ENCODE measurements at places on chromosomes 5 and 9. TPM values are rescaled to one million over a fixed set of nuclear protein-coding genes. Genes with fewer than 3 reads are reported as not detected.

- no peak for DNase-seq
These were observed 3.0 kb downstream of the HACD4 start for GRCh38 chr9:21028466-21028865.

GRCh38 chr9:136953771-136954269, 1.7 kb downstream of the LCN12 start:
- no peak for DNase-seq

DNA sequence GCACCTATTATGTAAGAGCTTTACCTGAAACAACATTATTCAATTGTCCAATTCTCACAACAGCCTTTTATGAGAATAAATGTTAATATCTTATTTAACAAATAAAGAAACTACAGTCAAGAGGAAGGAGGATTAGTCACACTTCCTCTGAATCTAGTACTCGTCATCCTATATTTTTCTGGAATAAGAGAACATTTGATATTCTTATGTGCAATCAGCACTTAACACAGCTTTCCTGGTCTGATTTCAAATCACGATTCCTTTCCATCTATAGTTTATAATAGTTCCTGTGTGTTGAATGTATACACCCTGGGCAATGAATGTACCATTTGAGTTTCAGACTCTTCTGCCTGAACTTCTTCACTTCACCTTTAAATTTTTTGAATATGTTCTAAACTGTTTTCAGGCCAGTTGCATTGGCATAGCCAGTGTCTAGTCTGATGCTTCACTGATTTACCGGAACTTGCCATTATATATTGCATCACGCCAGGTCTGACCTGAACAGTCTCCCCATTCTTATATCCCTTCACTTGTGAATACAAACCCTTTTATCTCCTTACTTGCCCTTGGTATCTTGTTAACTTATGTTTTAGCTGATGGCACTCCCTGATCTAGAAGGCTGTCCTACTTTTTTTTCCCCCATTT, 698.3 kb downstream of the MAT2B start:
- DNase-seq = no peak

- no peak for DNase-seq
These were observed 25.1 kb upstream of the NOTCH1 start for GRCh38 chr9:136570916-136571315.

Gene SLC34A3
- 0.07 TPM for total RNA-seq

GRCh38 chr5:88502179-88503040, 233.8 kb upstream of the TMEM161B start:
- no peak for DNase-seq

- no peak for DNase-seq
These were observed 38.0 kb downstream of the CDO1 start for GRCh38 chr5:115778417-115778816.

DNA sequence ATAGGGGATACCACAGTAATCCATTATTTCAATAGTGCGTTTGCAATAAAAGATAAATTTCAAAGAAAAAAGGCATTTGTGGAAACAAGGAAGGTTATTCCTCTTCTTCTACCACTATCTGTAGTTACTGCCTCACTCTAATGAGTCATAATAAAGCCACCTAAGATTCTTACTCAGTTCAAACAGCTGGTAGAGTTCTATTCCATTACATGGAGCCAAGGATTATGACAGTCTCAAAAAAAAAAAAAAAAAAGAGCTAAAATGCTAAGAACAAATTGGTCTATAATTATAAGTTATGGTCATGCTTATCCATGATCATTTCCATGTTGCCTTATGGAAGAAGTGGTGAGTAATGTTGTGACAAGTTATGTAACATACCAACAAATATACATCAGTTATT, 46.3 kb downstream of the DENND1A start:
- no peak for DNase-seq

DNA sequence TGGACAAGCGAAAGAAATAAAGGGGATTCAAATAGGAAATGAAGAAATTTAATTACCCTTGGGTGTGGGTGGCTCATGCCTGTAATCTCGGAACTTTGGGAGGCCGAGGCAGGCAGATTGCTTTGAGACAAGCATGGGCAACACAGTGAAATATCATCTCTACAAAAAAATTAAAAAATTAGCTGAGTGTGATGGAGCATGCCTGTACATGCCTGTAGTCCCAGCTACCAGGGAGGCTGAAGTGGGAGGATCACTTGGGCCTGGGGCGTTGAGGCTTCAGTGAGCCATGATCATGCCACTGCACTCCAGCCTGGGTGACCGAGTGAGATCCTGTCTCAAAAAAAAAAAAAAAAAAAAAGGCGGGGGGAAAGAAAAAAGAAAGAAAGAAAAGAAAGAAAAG, 4.0 kb upstream of the RCL1 start:
- no peak for DNase-seq

DNA sequence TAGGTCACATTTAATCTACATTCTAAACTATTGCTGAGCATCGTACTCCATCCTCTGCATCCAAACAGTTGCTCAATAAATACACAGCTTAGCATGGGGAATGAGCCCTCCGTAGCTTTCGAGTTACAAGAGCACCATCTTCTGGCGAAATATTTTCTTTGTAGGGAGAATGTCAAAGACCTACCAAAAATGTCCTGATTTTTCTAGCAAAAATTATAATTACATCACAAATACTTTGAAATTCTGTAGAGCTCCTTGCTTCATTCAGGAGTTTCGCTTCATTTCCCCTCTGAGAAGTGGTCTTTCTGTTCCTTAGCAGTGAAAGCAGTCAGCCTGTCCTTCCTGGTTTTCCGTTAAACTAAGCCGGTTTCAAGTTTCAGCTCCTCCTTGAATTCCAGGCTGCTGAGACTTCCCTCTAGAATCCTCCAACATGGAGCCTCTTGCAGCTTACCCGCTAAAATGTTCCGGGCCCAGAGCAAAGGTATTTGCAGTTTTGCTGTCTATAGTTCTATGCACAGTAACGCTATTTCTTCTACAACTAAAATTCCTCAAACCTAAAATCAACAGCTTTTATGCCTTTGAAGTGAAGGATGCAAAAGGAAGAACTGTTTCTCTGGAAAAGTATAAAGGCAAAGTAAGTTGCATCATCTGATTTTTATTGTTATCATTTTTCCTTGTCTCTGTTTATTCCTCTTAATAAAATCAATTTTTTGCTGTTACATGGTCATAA, at the start of gene GPX8:
TSS of gene GPX8 (plus strand) at position 409 of the 730 bp plus-strand sequence. CDS start at position 431, 22 bp downstream.
- DNase-seq = peak; percentile 78

Gene STOML2
- total RNA-seq = 268 TPM

Gene PHF24
- total RNA-seq = 0.12 TPM

DNA sequence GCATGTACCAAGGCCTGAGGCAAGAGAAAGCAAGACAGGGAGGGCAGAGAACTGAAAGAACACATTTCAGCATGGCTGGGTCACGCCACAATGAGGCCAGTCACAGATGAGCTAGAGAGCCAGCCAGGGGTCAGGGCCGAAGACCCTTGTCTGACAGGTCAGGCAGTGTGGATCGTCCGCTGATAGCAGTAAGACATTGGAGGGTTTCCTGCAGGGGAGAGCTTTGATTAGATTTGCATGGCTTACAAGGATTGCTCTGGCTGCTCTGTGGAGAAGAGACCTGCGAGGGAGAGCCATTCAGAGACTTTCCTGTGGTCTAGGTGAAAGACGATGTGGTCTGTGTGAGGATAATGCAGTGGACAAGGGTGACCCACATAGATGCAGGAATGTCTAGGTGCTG, 93.1 kb downstream of the RALGPS1 start:
- DNase-seq = no peak

Gene CARD6
- total RNA-seq = 0.63 TPM

Gene SOHLH1
- not detected for total RNA-seq

DNA sequence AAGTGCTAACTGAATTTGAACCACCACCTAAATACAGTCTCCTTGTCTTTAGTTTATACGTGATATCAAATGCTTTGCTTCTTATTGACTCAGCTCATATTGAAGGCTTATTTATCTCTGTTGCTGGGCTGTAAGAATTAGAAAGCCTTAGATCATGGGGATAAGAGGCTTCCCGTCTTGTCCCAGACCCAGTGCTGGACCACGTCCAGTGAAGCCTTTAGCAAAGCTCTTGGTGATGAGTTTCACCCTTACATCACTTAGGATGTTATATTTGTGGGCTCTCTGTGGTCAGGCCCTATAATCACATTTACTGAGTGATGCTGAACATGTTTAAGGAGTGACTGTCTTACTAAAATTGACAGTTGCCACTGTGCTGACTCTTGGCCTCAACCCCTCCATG, 11.2 kb downstream of the FAM240B start:
- no peak for DNase-seq

Gene HRCT1
- total RNA-seq = not detected

GRCh38 chr9:136173648-136174290, 31.2 kb downstream of the LHX3 start:
- no peak for DNase-seq

- no peak for DNase-seq
These were observed 24.2 kb downstream of the ANP32B start for GRCh38 chr9:98007251-98007928.

GRCh38 chr5:34016750-34017149, 8.9 kb upstream of the AMACR start:
- DNase-seq = no peak

DNA sequence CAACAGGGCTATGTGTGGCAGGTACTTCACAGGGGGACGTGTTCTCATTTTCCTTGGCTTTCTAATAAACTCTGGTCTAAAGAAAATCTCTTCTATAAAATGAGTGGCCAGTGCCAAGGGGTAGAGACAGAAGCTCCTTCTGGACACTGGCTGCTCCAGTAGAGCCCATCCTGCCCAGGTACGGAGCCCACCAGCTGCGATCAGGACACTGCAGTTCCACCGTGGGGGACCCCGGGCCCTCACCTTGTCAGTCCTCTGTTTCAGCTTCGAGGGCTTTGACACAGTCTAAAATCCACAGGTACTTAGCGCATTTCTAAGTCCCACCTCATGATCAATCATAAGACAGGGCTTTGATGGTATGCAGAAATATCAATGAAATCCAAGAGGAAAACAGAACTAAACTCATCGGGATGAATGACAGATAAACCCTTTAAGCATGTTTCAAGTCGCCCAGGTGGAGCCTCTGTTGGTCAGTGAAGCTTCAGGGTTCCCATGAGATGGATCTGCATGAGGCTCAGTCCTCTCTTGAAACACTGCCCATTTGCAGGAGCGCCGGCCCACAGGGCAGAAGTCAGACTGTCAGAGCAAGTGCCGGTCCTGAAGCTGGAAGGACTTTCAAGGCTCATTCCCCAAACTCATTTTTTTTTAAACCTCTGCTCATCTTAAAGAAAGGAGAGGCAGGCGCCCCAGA, 20.3 kb upstream of the TERT start:
- DNase-seq = no peak

Gene IFNB1
- total RNA-seq = not detected

Gene SLC1A1
- total RNA-seq = 32.1 TPM

Gene CCL19
- total RNA-seq = not detected

Gene NDUFA8
- 49.4 TPM for total RNA-seq

DNA sequence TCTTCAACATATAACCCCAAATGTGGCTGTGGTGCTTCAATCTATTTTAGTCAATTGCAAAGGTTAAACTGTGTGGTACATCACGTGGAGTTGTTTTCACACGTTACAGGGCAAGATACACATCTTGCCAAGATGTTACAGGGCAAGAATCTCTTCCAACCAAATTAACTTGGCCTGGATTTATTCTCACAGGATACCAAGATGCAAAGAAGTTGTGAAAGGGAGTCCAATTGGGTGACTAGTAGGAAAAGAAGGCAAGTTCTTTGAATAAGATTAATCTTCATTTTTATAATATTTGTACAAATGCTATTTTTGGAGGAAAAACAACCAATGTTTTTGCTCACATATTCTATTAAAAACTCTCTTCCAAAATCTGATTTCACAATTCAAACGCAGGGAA, 4.8 kb upstream of the IFNA8 start:
- DNase-seq = no peak

DNA sequence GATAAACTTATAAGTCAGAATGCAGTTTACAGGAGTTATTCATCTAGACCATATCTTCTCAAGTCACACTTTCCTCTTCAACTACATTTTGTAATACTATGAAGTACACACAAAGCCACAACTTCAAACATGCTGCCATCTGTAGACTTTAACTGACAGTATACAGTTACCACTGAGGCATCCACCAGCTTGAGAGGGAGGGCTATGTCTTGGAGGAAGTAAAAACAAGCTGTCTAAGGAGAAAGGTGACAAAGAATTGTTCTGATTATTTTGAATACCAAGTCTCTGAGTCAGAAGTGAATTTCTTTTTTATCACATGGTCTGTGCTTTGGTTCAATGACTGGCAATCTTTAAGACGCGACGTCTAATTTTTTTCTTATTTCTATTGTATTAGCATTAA, 97.6 kb upstream of the CDH10 start:
- DNase-seq = no peak

DNA sequence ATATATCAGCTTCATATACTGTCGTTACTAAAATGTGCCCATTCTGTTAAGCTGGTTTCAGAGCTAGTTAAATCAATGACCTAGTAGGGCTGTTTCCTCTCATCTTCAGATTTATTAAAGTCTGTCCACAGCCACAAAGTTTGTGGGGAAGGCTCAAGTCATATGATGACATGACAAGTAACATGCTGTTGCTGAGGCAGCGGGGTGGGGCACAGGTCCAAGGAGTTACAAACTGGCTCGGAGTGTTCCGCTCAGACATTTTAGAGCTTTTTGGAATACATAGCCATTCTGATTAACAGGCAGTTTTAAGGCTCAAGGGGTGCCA, 2.7 kb upstream of the ANP32B start:
- no peak for DNase-seq

Gene CCNB1
- total RNA-seq = 243 TPM

- DNase-seq = no peak
These were observed 20.6 kb downstream of the KCNMB1 start for GRCh38 chr5:170368586-170368985.

Gene FOXD4L3
- total RNA-seq = not detected

- DNase-seq = no peak
These were observed 30.4 kb downstream of the IRF1 start for GRCh38 chr5:132459983-132460838.

Gene PRRT1B
- not detected for total RNA-seq

Gene PCA3
- not detected for total RNA-seq

DNA sequence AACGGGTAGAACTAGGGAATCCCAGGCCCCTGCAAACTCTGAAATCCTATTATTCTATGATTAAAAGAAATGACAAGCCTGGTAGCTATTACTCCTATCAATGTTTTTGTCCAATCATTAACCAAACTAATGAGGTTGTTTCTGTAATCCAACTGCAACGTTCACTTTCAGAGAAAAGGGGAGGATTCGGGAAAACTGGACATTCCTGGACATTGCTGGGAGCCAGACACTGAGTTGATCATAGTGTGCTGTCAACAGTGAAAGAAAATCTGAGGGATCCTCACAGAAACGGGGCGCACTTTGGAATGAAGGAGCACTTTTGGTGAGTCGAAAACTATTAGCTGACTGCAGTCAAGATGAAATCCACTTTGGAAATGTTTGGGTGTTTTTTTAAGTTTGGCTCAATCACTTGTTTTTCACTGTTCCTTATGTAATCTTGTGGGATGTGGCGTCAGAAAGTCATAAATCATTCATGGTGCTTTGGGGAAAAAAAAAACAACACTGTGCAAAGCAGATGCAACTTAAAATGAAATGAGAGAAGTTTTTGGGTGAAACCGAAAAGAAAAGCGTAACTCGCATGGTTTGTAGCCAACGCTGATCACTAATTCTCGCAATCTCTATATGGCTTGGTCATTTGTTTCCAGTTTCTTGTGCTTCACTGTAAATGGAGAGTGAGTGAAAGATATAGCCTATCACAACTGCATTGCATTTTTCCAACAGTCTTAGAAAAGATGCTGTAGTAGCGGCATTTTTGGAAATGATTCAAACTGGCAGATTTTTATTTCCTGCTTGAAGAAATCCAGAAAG, 51.2 kb upstream of the ADRA1B start:
- DNase-seq = peak; percentile 47

Gene ZNF622
- 47.2 TPM for total RNA-seq
